ENCODE measurements at places on chromosomes 7 and 10.
A peak's percentile ranks its signal among the peaks of the same experiment; 100 is the strongest.

- DNase-seq: peak; percentile 31
Measured at GRCh38 chr10:4234661-4235060, 449.7 kb upstream of the KLF6 start.

GRCh38 chr10:26214551-26215395 lies 1.8 kb upstream of the GAD2 start:
- no peak for DNase-seq

GRCh38 chr7:67251986-67252558 lies 255.4 kb downstream of the TYW1 start:
- DNase-seq: no peak

DNA sequence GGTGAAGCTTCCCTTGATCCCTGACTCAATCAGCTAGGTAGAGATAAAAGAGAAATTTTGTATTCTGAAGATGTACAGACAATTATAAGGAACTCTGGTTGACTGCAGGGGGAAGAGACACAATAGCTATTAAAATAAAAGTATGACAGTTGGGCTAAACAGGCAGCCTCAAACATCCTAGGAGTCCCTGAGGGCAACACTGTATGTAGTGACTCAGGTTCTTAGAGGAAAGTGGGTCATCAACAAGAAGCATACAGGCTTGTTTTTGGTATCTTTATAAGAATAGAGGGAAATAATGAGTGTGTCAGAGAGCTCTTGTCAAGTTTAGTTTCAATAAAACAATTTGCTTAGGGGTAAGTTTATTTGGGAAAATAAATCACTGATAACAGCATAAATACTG lies 150.3 kb downstream of the AUTS2 start:
- DNase-seq: no peak

DNA sequence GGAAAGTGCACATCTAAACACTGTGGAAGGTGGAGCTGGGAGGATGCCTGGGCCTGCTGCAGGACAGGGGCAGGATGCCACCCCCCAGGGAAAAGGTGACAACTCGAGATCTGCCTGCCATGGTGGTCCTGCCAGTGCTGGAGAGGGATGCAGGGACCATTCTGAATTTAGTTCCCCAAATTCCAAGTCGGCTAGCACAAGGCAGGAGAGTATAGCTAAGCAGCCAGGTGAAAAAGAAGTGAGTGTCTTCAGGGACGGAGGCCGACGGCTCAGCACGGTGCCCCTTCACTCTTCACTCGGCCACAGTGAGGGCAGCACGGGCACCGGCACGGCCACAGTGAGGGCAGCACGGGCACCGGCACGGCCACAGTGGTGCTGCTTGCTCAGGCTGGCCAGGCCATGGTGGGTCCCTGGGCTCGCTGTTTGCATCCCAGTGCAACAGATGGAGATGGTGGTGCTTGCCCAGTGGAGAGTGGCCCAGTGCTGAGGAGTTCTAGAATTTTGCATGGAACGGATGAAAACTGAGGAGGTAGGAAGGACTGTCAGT lies 161.3 kb upstream of the SHH start:
- DNase-seq: no peak

- no peak for DNase-seq
Measured at GRCh38 chr10:33113466-33113865, 155.4 kb upstream of the ITGB1 start.

DNA sequence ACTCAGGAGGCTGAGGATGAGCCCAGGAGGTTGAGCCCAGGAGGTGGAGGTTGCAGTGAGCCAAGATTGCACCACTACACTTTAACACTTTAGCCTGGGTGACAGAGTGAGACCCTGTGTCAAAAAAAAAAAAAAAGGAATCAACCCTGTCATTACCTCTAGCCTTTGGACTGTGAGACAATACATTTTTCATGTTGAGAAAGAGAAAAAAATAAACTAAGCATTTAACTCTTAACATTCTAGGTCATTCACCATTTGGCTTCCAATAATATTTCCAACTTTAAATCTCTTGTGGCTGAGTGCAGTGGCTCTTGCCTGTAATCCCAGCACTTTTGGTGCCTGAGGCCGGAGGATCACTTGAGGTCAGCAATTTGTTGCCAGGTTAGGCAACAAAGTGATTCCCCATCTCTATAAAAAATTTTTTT lies 41.9 kb upstream of the TPST1 start:
- no peak for DNase-seq
